NAMALWA (cell line): ENCODE measurements at places on chromosomes 6 and 20.

DNA sequence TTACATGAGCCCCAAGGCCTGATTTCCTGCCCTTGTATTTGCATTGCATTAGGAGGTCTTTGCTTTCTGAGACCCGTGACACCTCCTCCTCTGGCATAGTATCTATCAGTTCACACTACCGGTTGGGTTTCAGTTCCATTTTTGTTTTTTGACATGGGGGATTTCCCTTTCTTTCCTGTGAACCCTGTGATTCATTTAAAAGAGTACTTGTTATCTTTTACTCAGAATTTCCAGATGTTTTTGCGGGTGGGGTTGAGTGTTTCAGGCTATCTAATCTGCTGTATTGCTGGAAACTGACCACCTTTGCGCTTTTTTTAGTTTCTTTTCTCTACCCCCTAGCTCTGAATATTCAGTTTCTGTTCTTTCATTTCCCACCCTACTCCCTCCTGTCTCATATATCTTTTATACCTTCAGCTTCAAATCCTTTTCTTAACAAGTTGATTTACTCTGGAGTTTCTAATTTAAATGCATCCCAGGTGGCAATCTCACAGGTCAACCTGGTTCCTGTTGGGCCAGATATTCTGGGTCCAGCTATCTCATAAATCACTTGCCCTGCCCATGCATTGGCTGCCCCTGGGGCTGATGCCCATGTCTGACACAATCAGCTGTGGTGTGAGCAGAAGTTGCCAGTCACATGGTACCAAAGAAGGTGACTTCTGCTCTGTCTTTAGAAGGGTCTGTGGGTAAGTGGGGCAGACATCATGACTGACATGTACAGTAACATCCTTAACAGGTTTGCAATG lies 14.3 kb upstream of the NCOA3 start:
- DNase-seq: peak; percentile 98

GRCh38 chr20:57898332-57898731 lies 188.5 kb upstream of the PMEPA1 start:
- DNase-seq: no peak

GRCh38 chr6:20200761-20201630 lies 11.3 kb downstream of the MBOAT1 start:
- no peak for DNase-seq

DNA sequence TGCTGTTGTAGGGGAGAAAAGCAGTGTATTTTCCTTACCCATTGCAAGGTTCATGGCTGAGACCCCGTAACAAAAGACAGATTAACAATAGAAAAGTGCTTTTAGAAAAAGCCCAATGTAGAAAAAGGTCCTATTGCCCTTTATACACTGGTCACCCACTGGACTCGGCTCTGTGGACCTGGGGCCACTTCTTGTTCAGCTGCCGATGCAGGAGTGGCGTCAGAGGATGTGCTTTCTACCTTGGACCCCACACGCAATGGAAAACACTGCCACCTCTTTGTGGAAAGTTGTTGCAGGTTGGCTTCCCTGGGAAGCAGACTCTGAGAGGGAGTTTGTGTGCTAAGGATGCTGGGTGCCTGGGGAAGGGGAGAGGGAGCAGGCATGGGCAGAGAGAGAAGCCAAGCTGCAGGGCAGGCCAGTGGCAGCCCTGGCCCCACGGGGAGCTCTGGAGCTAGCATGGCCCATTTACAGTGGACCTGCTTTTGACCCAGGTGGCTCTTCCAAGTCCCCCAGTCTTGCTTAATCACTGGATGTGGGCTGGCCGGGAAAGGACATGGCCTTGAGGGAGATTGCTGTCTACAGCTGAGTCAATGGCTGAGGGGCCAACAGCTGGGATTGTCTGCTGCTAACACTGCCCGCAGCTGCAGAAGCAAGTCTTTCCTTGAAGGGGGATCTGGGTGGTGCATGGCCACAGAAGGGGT lies 142.9 kb downstream of the CDC5L start:
- DNase-seq: no peak

DNA sequence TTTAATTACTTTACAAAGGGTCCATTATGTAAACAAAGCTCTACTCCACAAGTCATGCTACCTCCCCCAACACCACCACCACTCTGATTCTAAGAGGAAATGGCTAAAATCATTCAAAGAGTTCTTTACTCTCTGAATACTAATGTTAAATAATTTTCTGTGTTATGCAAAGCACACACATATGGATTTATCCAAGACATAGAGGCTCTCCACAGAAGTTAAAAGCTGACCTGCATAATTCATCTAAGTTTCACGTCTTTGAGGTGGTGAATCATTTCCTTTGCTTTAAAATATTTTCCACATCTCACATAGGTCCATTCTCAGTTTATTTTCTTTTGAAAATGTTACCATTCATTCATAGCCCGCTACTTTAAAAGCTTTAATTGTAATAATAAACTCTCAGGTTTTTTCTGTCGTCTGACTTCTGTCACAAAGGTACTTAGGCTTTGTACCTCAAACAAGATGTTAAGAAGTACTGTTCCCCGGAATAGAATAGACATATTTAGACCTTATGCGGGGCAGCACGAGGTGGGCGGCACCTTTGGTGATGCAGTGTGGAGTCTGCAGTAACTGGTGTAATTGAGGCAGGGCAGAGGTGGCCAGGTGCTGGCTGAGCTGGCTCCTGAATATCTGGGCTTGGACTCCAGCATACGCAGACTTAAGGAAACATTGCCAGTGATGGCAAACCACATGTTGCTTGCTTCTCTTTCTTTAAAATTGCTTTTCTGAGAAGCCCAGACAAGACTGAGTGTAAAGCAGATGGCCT lies 55.8 kb downstream of the KIF6 start:
- no peak for DNase-seq

GRCh38 chr20:4601630-4602296 lies 119.9 kb upstream of the PRND start:
- DNase-seq: no peak

DNA sequence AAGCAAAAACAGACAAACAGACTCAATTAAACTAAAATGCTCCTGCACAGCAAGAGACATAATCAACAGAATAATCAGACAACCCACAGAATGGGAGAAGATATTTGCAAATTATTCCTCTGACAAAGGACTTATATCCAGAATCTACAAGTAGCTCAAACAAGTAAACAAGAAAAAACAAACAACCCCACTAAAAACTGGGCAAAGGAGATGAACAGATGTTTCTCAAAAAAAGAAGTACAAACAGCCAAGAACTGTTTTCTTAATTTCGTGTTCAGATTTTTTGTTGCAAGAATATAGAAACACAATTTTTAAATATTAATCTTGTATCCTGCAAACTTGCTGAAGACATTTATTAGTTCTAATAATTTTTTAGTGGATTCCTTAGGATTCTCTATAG lies 274.1 kb downstream of the BCKDHB start:
- no peak for DNase-seq

DNA sequence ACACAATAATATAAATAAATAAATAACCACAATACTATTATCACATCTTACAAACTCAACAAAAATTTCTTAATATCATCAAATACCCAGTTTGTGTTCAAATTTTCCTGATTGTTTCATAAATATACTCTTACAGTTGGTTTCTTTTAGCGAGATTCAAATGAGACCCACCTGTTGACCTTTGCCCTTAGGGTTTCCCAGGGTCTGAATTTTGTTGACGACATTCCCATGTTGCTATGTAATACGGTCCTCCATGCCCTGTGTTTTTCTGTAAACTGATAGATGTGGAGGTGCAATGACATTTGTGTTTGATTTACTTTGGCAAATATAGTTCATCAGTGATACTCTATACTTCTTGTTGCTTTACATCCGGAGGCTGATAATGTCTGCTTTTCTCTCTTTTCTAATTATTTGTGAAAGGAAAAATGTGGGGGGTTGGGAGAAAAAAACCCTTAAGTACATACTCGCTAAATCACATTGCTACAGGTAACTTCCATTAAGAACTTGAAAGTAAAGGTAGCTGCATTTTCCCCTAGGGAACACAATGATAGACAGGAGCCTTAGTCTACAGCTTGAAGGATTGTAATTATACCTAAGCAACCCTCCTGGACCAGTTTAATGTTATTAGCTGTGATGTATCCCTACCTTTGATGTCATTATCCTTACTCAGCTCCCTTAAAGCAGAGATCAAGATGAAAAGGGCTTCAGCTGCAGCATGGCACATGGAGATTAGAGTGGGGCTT lies 6.6 kb downstream of the MOG start:
- DNase-seq: no peak

DNA sequence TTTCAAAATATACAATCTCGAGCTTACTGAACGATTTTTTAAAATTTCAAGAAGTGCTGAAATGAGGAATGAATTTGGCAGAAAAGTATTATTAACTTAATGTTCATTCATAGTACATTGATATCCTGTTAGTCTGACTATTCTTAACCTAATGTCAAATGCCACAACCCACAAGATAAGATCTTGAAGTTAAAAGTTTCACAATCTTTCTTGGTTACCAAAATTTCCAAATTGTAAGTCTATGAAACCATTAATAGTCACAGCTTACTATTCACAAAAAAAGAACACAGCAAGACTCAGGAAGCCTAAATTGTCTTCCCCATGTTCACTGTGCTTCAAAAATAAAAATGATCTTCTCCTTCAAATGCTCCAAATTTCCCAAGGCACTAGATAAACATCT lies 71.3 kb downstream of the HACE1 start:
- DNase-seq: no peak

GRCh38 chr20:56810141-56810540 lies 181.0 kb downstream of the TFAP2C start:
- DNase-seq: no peak
